Gastroesophageal sphincter (tissue), 4 donors: ENCODE measurements at places on chromosomes 16 and 17.

- no peaks in the 10 kb centered on the region for H3K36me3 ChIP-seq
- H3K4me1 ChIP-seq, result no peaks in the 10 kb centered on the region
- no peak overlapping the region for H3K4me3 ChIP-seq
- H3K27me3 ChIP-seq, result no peaks in the 10 kb centered on the region
- no peak overlapping the region for H3K27ac ChIP-seq
These were observed 496.0 kb downstream of the CDH8 start for GRCh38 chr16:61540216-61540615.

GRCh38 chr16:7400117-7400890 is 67.7 kb downstream of the RBFOX1 start:
- ATAC-seq, result no peak
- no peak overlapping the region for H3K27ac ChIP-seq
- H3K36me3 ChIP-seq, result no peaks in the 10 kb centered on the region

- H3K36me3 ChIP-seq, result no peaks in the 10 kb centered on the region
- H3K4me3 ChIP-seq, result peak overlapping the region; percentile 56
- H3K27ac ChIP-seq, result no peak overlapping the region
- H3K27me3 ChIP-seq, result peaks cover 59% of the 10 kb centered on the region
- peaks cover 22% of the 10 kb centered on the region for H3K4me1 ChIP-seq
- ATAC-seq, result peak; percentile 46
These were observed 577 bp upstream of the HS3ST2 start for GRCh38 chr16:22813223-22813947.

DNA sequence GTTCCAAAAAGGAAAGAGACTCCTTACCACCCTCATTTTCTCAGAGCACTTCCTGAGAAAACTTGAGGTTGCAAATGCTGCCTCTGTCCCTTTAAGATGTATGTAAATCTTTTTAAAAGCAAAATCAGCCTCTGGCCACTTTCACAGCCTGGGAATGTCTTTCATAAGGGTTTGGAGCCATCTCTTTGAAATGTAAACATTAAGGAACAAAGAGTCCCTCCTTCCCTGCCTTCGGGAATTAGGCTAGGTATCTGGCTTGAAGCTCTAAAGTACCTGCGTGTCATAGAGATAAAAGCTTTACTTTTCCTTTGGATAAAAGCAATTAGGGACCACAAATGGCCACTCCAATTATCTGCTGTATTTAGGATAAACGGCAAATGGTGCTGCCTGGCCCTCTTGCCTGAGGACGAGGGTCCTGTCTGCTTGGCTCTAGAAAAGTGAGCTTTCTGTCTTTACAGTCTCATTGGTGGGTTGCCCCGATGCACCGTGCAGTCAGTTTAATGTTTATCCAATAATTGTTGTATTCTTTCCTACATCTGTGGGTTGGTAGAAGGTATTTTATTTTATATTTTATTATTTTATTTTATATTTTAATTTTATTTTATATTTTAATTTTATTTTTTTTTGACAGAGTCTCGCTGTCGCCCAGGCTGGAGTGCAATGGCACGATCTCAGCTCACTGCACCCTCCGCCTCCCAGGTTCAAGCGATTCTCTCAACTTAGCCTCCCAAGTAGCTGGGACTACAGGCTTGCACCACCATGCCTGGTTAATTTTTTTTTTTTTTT is 23.9 kb downstream of the NLRC3 start:
- no peaks in the 10 kb centered on the region for H3K4me1 ChIP-seq
- no peaks in the 10 kb centered on the region for H3K27me3 ChIP-seq
- no peaks in the 10 kb centered on the region for H3K36me3 ChIP-seq
- no peak overlapping the region for H3K27ac ChIP-seq

- no peak for ATAC-seq
- H3K27me3 ChIP-seq, result no peaks in the 10 kb centered on the region
- no peaks in the 10 kb centered on the region for H3K4me1 ChIP-seq
- no peaks in the 10 kb centered on the region for H3K36me3 ChIP-seq
- no peak overlapping the region for H3K4me3 ChIP-seq
- H3K27ac ChIP-seq, result no peak overlapping the region
These were observed 142.6 kb upstream of the CACNG5 start for GRCh38 chr17:66692421-66692690.

DNA sequence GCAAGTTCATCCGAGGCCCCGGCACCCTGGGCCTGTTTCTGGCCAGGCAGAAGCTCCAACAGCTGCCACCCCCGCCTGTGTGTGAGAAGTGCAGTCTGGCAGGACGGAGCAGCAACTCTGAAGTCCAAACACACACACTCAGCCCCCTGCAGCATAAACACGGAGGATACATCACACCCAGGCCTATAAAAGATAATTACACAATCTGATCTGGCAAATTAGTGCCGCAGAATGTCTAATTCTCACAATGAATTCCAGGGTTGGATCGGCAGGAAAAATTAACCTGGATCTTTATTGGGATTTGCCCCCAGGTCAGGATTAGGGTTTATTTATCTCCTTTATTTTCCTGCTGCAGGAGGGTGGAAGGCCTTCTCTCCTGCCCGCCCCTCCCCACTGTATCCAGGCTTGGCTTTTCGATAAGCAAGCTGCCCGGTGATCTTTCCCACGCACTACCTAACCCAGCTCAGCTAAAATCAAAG is 311.4 kb downstream of the SOX9 start:
- H3K27me3 ChIP-seq, result no peaks in the 10 kb centered on the region
- no peaks in the 10 kb centered on the region for H3K36me3 ChIP-seq
- no peaks in the 10 kb centered on the region for H3K4me1 ChIP-seq
- no peak overlapping the region for H3K27ac ChIP-seq
- ATAC-seq, result no peak

GRCh38 chr16:49469311-49469670 is 95.7 kb downstream of the C16orf78 start:
- no peak for ATAC-seq
- H3K36me3 ChIP-seq, result no peaks in the 10 kb centered on the region
- no peak overlapping the region for H3K27ac ChIP-seq
